Skeletal muscle cell (primary cell): ENCODE measurements at places on chromosomes 13 and 19.

- no peak for DNase-seq
These were observed 1.8 kb downstream of the LILRB5 start for GRCh38 chr19:54255105-54255775.

DNA sequence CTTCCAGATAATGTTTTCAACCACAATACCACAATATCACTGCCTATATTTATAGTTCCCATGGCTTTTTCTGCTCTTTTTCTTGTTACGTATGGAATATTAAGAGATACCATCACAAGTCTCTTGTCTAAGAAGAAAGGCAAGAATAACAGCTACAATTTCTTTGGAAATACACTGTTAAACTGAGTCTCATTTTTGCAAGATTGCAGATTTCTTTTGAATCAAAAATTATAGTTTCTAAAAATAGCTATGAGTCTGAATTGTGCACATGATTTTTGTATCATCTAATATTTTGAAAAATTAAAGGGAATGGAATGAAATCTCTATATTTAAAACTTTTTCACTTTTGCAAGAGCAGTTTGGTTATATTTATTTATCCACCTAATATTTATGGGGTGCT lies 1120.8 kb downstream of the EFNB2 start:
- no peak for DNase-seq

- DNase-seq: no peak
These were observed 736 bp downstream of the GPI start for GRCh38 chr19:34365463-34366401.

GRCh38 chr19:18863843-18864362 lies 32.1 kb downstream of the CERS1 start:
- DNase-seq: no peak

- DNase-seq: no peak
These were observed 1300.7 kb downstream of the PCDH9 start for GRCh38 chr13:65929436-65929835.

DNA sequence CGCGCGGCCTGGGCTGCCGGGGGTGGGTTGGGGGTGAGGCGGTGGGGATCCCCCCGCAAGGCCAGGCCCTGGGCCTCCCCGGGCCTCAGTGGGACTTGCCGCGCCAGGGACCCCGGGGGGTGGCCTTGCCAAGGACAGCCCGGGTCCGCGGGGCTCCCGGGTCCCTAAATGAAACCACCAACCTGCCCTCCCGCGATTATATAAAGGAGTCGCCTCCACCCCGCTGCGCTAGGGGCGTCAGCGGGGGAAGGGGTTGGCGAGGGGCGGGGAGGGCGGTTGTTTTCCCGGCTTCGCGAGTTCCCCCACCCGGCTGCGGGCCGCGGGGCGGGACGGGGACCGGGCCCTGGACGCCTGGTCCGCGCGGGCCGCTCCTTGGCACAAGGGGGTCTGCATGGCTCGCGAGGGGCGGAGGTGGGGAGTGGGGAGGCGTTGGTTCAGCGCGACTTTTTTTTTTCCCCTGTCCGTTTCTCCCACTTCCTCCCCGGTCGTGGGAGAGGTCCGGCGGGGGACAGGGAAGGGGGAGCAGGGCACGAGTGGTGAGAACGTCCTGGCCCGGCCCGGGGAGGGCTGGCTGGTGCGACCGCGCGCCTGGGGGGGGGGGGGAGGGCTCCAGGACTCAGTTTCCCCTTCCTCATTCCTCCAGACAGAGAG lies 822 bp upstream of the ZBTB7A start:
- DNase-seq: no peak

DNA sequence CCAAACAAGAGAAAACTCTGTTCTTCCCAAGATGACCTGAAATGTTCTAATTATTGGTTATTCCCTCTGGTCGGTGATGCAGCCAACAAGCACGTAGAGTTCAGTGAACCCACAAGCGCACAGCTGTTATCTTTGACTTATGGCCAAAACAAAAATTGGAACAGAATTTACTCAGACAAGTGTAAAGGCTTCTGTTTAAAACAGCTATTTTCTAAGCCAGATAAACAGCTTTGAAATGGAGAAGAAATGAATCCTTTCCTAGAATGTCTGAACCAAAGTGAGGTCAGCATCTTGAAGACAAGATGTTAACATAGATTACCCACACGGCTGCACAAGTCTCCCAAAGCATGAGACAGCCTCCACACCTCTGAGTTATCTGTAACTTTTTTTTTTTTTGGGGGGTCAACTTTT lies 669.2 kb downstream of the DIAPH3 start:
- peak; percentile 75 for DNase-seq

DNA sequence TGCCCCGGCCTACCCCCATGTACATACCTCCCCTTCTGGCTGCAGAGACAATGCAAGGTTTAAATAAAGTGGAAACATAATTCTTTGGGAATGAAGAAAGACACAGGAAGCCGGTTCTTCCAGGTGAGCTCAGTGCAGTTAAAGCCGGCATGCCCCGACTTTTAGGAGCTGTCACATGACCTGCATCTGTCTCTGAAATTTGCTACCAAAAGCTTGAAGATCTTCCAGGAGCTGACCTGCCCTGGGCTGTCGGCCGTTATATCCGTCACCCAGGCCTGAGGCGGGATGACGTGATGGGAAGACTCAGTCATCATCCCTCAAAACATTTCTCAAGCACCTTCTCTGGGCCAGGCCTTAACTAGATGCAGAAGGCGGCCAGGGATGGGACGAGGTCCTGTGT lies 10.3 kb downstream of the RAB8A start:
- DNase-seq: no peak

- DNase-seq: no peak
These were observed 13.3 kb downstream of the CD37 start for GRCh38 chr19:49348305-49349189.

DNA sequence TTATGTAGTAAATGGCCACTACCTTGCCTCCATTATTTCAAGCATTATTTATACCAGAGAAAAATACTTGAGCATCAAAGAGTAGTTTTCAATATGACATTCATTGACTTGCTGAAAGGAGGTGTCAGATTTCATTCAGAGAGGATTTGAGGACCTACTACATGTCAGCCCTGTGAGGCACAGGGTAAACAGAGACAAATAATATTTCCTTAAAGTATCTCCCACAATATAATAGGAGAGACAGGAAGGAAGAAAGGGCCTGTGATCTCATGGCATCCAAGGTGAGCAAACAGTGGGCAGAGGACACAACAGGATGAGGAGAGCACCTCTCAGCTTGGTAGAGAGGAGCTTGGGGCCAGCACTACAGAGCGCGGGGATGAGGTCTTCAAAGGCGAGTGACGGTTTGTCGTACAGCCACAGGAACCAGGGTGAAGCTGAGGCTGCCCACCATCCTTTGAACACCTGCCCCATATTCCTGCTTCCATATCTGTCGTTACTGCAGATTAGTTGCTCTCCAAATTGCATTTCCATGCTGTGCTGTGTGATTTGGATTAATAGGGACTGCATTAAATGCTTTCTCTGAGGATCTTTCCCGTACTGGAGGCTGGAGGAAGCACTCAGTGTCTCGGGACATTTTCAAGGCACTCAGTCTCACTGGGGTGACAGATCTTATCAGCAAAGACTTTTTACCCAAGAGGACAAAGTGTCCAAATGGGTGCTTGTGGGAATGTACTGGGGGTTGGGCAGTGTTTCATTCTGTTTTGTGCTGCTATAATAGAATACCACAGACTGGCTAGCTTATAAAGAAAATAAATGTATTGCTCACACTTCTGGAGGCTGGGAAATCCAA lies 59.2 kb downstream of the GJA3 start:
- DNase-seq: no peak

- DNase-seq: no peak
These were observed 111.4 kb upstream of the SOX1 start for GRCh38 chr13:111955412-111956065.

DNA sequence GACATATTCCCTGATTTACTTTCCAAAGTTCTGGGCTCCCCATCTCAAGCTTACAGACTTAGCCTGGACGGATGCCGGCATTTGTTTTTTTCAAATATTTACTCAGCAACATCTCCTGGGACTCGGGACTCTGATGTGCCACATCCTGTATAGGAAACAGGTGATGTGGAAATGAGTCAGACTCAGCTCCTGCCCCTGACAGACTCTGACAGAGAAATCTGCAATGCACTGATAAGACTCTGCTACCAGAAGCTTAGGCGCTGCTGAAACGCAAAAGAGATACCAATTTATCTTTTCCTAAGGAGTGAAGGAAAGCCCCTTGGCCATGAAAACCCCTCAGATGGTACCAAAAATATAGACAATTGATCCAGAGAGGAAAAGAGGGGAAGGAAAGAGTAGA lies 16.2 kb downstream of the LAIR2 start:
- no peak for DNase-seq

GRCh38 chr19:45010306-45010705 lies 9.0 kb downstream of the RELB start:
- DNase-seq: no peak

- DNase-seq: no peak
These were observed at the start of gene SIAH3 for GRCh38 chr13:45851171-45851921. TSS of gene SIAH3 (minus strand) at chr13:45851753. CDS start at chr13:45851629, 124 bp downstream.

GRCh38 chr13:60012488-60012887 lies 151.2 kb downstream of the DIAPH3 start:
- DNase-seq: no peak

- DNase-seq: peak; percentile 41
These were observed 14.8 kb downstream of the PLEKHJ1 start for GRCh38 chr19:2221250-2221831.

GRCh38 chr19:32895384-32895783 lies 25.8 kb upstream of the SLC7A9 start:
- DNase-seq: no peak

GRCh38 chr19:21474671-21475181 lies 30.7 kb upstream of the ZNF429 start:
- DNase-seq: no peak

- DNase-seq: no peak
These were observed 5.1 kb downstream of the CBARP start for GRCh38 chr19:1232652-1233072.

DNA sequence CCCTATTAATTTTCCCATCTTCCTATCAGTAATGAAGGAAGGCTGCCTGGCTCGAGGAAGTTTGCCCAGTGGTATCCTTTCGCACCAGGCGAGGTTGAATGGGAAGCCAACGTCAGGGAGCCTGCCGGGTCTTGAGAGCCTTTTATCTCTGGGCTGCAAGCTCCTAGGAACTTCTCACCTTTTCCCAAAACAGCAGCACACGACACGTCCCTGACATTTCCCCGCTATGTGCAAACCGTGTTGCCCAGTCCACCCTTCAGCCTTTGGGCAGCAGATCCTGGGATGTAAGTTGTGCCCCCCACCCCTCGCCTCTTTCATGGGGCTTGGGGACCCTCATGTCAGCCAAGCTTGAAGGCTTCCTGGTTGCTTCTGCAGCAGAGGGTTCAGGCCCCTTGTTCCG lies 179.1 kb downstream of the ZNF536 start:
- DNase-seq: no peak

DNA sequence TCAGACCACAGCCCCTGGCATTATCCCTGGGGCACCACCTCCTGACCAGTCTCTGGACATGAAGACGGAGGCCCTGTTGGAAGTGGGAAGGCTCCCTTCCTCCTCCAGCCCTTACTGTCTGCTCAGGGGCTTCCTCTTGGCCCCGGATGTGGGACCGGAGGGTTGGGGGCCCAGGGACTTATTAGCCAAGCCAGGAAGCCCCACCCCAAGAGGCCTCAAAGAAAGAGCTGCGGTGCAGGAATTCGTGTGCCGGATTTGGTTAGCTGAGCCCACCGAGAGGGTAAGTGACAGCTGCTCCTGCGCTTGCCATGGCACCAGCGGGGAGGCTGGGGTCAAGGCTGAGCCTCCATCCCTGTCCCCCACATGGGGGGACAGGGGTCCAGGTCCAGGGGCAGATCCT lies at the start of gene RETN:
RETN (plus strand) TSS at position 208 of the 400 bp plus-strand sequence. CDS start 278 bp downstream, outside the sequence.
- no peak for DNase-seq
